Activated CD8-positive, alpha-beta memory T cell treated with anti-CD3 and anti-CD28 coated beads for 4 hours (primary cell): ENCODE measurements at places on chromosomes 13 and 19.
A peak's percentile ranks its signal among the peaks of the same experiment; 100 is the strongest.

GRCh38 chr19:54616057-54616456 lies 14.2 kb upstream of the LILRB1 start:
- no peak for DNase-seq

- no peak for DNase-seq
Measured at GRCh38 chr13:105537113-105537512, 998.3 kb downstream of the EFNB2 start.

GRCh38 chr13:110546926-110547325 lies 14.6 kb downstream of the RAB20 start:
- DNase-seq: no peak

- DNase-seq: no peak
Measured at GRCh38 chr13:83547043-83547442, 335.2 kb downstream of the SLITRK1 start.

GRCh38 chr19:3369337-3370213 lies 3.2 kb downstream of the NFIC start:
- DNase-seq: no peak

- no peak for DNase-seq
Measured at GRCh38 chr19:12675940-12676339, 5.7 kb downstream of the DHPS start.

DNA sequence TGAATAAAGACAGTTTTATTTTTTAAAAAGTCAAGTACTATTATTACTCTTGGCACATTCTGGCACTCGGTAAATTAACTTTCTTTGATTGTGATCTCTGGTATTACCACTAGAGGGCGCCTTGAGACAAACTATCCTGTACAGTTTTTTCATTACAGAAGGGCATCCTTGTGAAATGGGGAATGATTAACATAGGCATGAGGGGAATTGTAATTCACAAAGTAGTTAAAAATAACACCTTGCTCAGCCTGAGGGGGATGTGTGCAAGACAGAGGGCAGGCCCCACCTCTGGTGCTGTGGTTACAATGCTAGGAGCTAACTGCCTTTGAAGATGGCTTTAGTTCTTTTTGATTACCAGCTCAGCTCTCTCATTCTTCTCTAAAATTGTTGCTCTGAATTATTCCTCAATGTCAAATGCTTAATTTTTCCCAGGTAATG lies 24.2 kb upstream of the C1QTNF9B start:
- no peak for DNase-seq

- DNase-seq: no peak
Measured at GRCh38 chr19:11050323-11051114, 38.7 kb upstream of the LDLR start.

- no peak for DNase-seq
Measured at GRCh38 chr19:18362934-18363542, 22.6 kb downstream of the PGPEP1 start.

- DNase-seq: no peak
Measured at GRCh38 chr13:101846249-101846648, 393.8 kb downstream of the ITGBL1 start.

GRCh38 chr19:17026706-17027534 lies at the start of gene CPAMD8:
Gene CPAMD8 (minus strand): TSS chr19:17026810. CDS start chr19:17026642, 168 bp downstream.
- no peak for DNase-seq

GRCh38 chr19:47422417-47423163 lies 3.3 kb upstream of the MEIS3 start:
- no peak for DNase-seq

DNA sequence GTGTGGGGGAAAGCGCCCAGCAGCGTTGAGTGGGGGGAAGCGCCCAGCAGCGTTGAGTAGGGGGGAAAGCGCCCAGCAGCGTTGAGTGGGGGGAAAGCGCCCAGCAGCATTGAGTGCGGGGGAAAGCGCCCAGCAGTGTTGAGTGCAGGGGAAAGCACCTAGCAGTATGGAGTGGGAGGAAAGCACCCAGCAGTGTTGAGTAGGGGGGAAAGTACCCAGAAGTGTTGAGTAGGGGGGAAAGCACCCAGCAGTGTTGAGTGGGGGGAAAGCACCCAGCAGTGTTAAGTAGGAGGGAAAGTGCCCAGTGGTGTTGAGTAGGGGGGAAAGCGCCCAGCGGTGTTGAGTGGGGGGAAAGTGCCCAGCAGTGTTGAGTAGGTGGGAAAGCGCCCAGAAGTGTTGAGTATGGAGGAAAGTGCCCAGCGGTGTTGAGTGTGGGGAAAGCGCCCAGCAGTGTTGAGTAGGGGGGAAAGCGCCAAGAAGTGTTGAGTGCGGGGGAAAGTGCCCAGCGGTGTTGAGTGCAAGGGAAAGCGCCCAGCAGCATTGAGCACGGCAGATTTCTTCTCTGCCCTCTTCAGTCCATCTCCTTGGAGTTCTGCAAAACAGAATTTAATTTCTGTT lies 138.4 kb downstream of the ATP11A start:
- no peak for DNase-seq

- DNase-seq: peak; percentile 40
Measured at GRCh38 chr19:49546825-49547565, 19.2 kb downstream of the RCN3 start.

GRCh38 chr19:18202778-18203407 lies 949 bp downstream of the RAB3A start:
- DNase-seq: no peak

- DNase-seq: no peak
Measured at GRCh38 chr19:10503002-10503789, at the start of gene KEAP1. Gene KEAP1 (minus strand): TSS chr19:10503356. CDS start chr19:10500033, 3,323 bp downstream.

DNA sequence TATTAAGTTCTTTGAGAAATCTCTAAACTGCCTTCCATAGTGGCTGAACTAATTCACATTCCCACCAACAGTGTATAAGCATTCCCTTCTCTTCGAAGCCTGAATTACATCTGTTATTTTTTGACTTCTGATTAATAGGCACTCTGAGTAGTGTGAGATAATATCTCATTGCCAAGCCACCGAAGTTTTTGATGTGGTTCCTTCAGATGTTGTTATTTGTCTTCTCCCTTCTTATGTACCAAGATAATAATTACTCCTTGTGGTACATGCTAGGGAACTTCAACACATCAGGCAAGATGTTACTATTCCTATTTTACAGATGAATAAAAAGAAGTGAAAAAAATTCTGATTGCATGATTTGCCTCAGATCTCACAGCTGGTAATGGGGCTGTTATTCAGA lies 70.9 kb downstream of the KCTD12 start:
- DNase-seq: no peak

GRCh38 chr19:47243364-47243775 lies 12.4 kb upstream of the BBC3 start:
- no peak for DNase-seq

GRCh38 chr13:58587183-58587582 lies 955.6 kb downstream of the PCDH17 start:
- DNase-seq: no peak

DNA sequence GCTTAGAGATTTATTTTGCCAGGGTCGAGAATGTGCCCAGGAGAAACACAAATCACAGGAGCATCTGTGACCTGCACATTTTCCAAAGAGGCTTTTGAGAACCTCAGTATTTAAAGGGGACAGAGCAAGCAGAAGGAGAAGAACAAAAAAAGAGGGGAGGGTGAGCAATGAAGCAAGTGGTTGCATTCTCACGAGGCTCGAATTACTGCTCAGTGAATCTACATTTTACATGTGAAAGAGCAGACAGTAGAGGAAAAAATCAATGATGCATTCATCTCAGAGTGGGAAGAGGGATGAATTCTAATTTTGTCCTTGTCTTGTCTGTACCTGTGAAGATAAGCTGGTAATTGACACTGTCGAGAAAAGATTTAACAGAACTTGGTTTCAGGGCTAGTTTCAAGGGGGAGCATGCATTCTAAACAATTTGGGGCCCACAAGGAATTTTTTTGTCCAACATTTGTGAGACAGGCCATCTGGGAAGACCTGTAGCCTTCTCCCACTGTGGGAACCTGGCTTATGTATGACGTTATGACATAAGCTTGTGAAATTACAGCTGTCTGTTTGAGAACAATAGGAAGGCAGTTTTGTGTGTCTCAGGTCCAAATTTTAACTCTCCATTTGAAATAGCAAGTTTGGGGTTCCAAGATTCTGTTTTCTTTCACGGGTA lies 855.1 kb downstream of the SLITRK5 start:
- no peak for DNase-seq

DNA sequence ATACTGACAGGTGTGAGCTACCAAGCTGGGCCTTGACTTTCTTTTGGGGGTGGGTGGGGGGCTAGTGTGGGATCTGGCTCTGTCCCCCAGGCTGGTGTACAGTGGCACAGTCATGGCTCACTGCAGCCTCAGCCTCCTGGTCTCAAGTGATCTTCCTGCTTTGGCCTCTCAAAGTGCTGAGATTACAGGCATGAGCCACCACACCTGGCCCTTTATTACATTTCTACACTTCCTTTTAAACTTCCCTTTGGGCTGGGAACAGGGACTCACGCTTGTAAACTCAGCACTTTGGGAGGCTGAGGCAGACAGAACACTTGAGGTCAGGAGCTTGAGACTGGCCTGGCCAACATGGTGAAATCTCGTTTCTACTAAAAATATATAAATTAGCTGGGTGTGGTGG lies 12.0 kb downstream of the FTL start:
- no peak for DNase-seq
